ENCODE measurements at places on chromosomes 7 and 10.

- no peak for DNase-seq
These were observed 112.0 kb downstream of the PDE1C start for GRCh38 chr7:31958226-31958625.

DNA sequence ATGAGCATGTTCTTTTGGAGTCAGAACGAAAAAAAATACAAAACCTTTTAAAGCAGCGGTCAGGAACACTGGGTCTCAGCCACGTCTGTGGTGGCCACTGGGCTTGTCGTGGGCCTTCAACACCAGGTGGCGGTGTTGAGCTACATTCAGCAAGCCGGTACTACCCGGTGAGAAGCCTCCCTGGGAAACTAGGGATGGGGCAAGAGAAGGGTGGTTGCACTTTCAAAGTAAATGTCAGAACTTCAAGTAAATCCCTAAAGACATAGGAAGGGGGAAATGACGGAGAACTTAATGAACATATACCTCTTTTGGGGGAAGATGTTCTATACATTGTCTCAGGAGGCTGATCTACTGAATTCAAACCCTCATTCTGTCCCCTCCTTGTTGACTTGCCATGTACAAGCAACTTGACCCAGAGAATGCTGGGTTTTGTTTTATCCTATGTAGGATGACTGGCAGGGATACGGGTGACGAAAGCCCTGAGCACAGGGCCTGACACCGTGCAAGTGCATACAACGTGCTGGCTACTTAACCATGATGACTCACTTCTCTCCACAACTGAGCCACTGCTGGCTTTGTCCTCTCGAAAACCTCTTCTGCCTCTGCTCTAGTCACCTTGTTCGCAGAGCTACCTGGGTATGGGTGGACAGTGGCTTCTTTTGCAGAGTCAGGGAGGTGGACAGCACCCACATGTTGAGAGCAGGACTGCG, 49.0 kb upstream of the BAMBI start:
- DNase-seq: peak; percentile 76

DNA sequence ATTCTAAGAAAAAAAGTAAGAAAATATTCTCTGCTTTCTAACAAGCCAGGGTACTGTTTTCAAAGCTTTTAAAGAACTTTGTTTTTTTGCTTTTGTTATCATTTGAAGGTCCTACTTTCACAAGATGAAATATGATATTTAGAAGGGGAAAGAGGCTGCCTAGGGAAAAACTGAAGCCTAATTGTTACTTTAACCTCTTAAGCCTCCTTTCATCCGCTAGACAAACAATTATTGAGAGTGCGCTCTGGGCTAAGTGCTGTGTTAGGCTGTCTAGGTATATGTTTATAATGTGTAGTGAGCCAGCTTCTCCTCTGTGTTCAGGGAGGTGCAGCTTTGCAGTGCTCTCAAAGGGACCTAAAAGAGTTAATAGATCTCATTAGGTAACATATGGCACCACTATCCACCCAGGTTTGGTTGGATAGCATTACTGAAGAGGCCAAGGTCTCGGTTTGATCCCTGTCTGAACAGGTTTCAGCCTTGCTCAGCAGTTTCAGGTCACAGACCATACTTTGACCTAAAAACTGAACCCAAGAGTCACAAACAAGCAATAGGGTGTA, 17.9 kb downstream of the PDK4 start:
- DNase-seq: no peak

DNA sequence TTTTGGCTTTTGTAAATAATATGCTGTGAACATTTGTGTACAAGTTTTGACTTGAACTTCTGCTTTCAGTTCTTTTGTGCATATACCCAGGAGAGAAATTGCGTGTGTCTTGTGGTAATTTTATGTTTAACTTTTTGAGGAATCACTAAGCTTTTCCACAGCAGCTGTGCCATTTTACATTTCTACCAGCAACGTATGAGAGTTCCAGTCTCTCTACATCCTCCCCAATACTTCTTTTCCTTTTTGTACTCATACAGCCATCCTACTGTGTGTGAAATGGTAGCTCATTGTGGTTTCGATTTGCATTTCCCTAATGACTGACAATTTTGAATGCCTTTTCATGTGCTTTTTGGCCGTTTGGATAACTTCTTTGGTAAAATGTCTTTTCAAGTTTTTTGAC, 66.3 kb upstream of the INHBA start:
- no peak for DNase-seq

DNA sequence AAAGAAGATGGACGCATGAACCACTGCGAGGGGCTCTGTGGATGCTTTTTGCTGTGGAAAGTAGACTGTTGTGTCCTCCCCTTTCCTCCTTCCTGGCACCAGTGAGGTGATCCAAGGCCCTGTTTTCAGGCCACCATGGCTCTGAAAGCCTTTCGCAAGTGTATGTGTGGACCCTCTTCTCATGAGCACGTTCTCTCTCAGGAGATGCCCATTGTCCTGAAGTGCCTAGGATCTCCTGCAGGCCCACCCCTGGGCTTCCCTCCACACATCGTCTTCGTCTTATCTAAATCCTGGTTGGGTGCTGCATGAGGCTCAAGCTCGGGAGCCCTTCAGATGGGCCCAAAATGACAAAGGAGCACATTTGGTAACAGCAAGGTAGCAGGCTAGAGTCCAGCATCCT, 188.2 kb downstream of the PTPN20 start:
- no peak for DNase-seq

DNA sequence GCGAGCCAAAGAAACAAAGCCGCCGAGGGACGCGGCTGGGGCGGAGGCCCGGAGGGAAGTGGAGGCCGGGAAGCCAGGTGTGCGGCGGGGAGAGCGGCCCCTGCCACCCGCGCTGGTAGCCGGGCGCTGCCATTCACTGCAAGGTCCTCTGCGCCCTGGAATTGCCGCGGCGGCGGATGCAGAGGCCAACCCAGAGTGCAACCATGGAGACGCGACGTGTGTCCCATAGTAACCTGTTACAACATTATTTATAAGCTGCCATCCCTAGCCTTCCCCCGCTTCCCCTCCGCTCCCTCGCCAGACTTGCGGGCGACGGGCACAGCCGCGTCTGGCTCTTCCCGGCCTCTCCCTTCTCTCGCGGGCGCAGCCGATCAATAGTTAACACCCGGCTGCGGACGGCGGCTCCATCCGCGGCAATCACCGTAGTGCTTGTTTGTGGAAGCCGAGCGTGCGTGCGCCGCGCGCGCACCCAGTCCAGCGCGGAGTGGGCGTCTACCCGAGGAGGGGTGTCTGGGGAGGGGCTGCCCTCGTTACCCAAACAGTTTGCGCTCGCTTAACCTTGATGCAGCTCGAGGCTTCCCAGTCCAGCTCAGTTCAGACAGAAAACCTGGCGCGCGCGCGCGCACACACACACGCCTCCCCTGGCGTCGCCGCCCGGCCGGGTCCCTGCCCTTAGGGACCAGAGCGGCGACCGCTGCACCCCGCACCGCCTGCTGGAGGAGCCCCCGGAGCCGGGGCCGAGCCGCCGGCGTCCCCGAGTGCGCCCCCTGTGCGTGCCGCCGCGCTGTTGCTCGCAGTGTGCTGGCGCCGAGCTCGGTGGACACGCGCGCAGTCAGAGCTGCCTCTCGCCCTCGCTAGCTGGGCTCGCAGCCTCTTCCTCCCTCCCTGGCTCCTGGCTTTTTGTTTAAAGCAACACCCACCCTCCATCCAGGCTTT, 165.4 kb upstream of the DPP6 start:
- DNase-seq: peak; percentile 23

GRCh38 chr7:21651697-21652096, 108.9 kb downstream of the DNAH11 start:
- peak; percentile 4 for DNase-seq

DNA sequence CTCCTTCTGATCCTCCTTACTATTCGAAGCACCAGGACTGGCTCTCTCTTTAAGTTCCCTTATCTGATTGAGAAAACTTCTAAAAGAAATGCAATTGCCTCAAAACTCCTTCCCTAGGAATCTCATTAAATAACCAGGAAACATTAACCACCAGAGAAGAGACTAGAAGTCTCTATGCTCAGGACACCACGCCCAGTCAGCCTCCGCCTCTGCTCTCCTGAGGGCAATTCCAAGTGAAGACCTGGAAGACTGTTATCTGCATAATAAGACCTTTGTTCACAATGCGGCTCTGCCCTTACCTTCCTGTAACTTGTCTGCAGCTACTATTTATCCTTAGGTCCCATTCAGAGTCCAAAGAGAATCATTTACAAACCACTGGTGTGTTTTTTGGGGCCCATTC, 78.8 kb downstream of the ELMO1 start:
- no peak for DNase-seq

DNA sequence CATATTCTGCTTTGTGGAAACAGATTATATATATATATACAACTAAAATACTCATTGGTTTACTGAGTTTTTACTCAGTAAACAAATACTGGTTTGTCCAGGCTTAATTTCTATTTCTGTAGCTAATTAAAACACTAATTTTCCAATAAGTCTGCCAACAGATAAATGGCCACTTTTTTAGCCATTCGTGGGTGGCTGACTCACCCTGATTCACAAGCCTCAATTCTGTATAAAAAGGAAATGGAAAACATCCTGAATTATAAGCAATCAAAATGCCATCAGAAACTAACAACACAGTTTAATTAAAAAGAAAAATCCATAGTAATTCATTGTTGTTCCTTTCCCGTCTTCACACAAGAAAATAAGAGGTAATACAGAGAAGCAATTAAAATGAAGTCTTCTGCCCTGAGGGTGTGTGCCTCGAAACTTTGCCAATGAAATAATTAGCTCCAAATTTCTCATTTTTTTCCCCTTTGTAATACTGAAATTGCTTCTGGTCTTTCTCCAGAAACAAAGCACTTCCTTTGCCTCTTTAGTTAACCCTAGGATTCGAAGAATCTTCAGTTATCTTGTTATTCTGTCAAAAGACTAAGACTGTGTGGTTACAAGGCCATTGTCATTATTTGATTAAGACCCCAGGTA, 118.7 kb upstream of the PTN start:
- DNase-seq: peak; percentile 14

- DNase-seq: peak; percentile 26
These were observed 8.9 kb downstream of the SH2B2 start for GRCh38 chr7:102295346-102296178.

- DNase-seq: peak; percentile 61
These were observed 204.8 kb upstream of the MEOX2 start for GRCh38 chr7:15891151-15891881.

- DNase-seq: no peak
These were observed 31.9 kb downstream of the GFRA1 start for GRCh38 chr10:116241085-116241484.

GRCh38 chr10:82942286-82943099, 1067.5 kb downstream of the NRG3 start:
- DNase-seq: no peak

GRCh38 chr10:80081801-80082750, 3.6 kb downstream of the TMEM254 start:
- DNase-seq: peak; percentile 30

DNA sequence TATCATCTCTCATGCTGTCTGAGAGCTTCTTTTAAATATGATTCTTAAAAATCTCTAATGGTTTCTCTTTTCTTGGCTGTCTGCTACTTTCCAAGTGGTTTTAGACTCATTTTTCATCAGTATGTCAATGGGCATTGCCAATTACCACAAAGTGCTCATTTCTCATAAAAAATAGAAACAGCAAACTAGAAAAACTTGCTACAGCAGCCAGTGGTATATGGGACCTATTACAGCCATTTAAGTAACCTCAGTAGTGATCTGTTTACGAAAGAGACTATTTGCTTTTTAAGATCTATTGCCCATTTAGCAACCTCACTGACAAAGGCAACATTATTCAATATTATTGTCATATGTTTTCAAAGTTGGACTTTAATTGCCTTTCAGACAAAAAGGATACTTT, 207.1 kb upstream of the RHOBTB1 start:
- no peak for DNase-seq

- no peak for DNase-seq
These were observed 82.8 kb upstream of the EEPD1 start for GRCh38 chr7:36070230-36070629.

- peak; percentile 8 for DNase-seq
These were observed 126.1 kb upstream of the AGR3 start for GRCh38 chr7:17007841-17008240.

DNA sequence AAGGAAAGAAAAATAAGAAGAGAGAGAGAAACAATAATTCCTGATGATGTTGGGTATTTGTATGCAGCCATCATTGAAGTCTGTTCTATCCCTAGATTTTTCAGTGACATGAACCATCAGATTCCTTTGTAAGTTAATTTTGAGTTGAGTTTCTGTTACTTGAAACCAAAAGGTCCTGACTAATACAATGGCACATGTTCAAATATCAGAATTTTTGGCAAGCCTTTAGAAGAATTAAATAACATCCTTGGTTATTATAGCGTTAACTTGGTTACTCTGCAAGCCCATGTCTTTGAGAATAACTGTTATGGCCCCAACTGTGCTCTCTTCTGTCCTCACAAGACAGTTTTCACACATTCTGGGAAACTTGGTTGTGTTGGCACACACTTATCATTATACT, 66.5 kb downstream of the SYPL1 start:
- no peak for DNase-seq

DNA sequence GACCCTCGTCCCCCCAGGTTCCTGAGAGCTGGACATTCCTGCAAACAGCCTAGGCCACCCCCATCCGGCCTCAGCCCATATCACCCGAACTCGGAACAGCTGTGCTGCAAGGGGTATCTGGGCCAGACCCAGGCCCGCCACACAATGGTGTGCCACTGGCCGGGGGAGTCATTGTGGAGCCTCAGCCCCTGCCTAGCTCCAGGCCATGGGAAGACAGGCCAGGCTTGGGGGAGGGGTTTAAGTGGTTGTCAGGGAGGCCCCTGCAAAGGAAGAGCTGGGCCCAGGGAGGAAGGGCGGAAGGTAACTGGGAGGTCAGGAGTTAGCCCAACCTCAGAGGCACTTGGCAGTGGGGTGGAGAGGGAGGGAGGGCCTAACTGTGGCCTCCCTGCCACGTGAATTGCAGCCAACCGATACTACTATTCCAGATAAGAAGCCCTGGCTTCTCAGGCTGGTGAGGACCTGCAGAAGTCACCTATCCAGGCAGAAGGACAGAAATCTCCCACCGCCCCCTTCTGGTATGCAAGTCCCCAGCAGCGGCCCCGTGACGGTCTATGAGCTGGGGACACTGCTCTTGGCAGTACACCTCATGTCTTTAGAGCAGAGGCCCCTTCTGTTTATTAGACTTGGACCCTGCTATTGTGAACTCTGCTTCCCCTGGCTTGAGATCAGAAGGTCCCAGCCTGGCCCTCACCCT, 26.8 kb downstream of the VSIR start:
- no peak for DNase-seq

DNA sequence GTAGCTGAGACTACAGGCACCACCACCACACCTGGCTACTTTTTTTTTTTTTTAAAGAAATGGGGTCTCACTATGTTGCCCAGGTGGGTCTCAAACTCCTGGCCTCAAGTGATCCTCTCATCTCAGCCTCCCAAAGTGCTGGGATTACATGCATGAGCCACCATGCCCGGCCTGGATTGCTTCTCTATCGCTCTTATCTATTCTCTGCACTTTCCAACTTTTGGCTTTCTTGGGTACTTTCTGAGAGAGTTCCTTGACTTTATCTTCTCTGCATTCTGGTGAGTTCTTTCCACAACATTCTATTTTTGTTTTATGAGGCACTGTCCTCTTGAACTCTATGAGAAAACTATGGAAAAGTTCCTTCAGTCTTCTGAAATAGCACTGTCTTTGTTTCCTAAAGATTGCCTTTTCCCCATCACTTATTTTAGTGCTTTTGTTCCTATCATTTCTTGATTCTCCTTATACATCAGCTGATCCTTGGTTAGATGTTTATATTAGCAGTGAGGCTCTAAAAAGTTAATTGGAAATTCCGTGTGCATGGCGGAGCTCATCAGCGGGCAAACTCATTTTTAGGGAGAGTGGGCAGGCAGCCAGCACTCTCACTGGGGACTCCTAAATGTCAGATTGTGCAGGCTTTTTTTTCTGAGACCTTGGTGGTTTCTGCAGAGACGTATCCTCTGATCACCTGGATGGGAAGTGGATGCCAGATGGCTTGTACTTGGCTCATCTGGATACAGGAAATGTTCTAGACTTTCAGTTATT, 43.9 kb downstream of the HIP1 start:
- DNase-seq: no peak
